ENCODE measurements at places on chromosomes 16 and 17. TPM values are rescaled to one million over a fixed set of nuclear protein-coding genes. Genes with fewer than 3 reads are reported as not detected.
A peak's percentile ranks its signal among the peaks of the same experiment; 100 is the strongest.

GRCh38 chr17:76265624-76266243 lies 586 bp downstream of the UBALD2 start:
- H3K36me3 ChIP-seq: no peaks in the 10 kb centered on the region
- peak overlapping the region; percentile 97 for H3K4me3 ChIP-seq
- no peak for DNase-seq
- H3K27me3 ChIP-seq: no peaks in the 10 kb centered on the region
- H3K27ac ChIP-seq: peak overlapping the region; percentile 97

DNA sequence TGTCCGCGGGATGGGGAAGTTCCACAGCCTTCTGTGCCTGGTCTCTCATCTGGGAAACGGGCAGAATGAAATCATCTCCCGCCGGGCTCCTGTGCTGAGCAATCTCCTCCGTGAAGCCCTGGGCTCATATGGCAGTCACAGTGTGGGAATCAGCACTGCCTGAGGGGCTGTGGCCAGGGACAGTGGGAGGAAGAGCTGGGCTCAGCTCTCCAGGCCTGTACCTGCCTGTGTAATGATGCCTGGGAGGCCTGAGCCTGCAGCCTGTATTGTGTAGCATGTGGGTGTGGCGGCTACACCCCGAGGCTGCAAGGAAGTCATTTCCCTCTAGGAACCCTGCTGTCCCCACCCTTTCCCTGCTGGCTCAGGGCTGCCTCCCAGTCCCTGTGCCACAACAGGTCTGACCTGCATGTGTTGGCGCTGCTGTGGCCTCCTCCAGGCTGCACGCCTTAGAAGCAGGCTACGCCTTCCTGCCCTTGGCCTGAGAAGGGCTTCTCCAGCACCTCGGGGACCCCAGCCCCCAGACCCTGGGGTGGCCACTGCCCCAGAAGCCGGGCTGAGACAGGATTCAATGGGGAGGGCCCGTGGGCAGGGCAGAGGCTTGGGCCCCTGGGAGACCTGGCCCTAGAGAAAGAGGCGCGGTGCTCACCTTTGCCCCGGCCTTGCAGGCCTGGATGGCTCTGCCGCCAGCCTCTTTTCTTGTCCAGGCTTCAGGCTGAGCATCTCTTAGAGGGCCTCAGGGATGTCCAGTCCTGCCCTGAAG lies 2.1 kb downstream of the ITGB4 start:
- no peaks in the 10 kb centered on the region for H3K36me3 ChIP-seq
- peak overlapping the region; percentile 43 for H3K4me3 ChIP-seq
- peaks cover 3% of the 10 kb centered on the region for H3K27me3 ChIP-seq
- no peaks in the 10 kb centered on the region for H3K4me1 ChIP-seq
- H3K27ac ChIP-seq: peak overlapping the region; percentile 94

- H3K36me3 ChIP-seq: no peaks in the 10 kb centered on the region
- H3K27me3 ChIP-seq: peaks cover 41% of the 10 kb centered on the region
- no peak overlapping the region for H3K4me3 ChIP-seq
- H3K4me1 ChIP-seq: no peaks in the 10 kb centered on the region
- DNase-seq: no peak
- no peak overlapping the region for H3K27ac ChIP-seq
Measured at GRCh38 chr16:87041286-87041685, 275.9 kb downstream of the C16orf95 start.

- no peak overlapping the region for H3K4me3 ChIP-seq
- peak; percentile 39 for DNase-seq
- peaks cover 5% of the 10 kb centered on the region for H3K4me1 ChIP-seq
- H3K27ac ChIP-seq: no peak overlapping the region
Measured at GRCh38 chr17:17568772-17569195, 22.7 kb downstream of the PEMT start.

DNA sequence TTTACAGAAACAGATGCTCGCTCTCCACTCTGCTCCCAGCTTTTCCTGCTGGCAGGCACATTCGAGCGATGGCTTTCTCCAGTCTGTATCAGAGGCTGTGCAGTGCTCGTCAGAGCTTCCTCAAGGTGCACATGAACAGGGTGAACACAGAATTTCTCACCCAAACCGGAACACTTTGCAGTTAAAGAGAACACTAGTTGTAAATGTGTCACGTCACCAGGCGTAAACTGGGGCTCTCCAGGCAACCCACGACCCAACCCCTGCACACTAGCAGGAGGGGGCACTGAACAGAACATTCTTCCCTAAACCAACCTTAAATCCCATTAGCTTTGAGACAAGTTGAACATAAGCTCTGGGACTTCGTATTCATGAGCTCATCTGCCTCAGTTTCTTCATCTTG lies 119.0 kb downstream of the RMI2 start:
- no peak for DNase-seq
- no peaks in the 10 kb centered on the region for H3K4me1 ChIP-seq
- no peaks in the 10 kb centered on the region for H3K36me3 ChIP-seq
- no peaks in the 10 kb centered on the region for H3K27me3 ChIP-seq
- H3K27ac ChIP-seq: no peak overlapping the region
- H3K4me3 ChIP-seq: no peak overlapping the region

DNA sequence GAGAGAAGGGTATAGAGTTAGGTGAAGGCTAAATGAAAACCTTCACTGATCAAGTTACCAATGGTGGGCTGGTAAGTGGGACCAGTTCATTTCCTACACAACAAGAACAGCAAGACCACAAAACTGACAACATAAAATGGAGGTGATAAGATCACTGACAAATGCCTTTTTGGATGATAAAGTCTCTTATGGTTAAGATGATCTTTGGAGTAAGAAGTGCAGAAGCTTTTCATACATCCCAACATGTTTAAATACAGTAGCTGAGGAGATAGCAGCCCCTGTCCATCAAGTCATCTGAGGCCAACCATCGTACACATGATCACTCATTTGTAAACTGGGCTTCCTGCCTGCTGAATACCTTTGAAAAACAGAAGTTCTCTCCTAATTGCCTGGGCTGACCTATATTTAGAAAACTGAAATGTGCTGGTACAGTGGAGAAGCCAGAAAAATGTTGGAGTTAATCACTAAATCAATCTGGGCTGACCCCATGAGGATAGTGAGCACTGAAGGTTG lies 259.0 kb upstream of the ZFHX3 start:
- no peak for DNase-seq
- no peaks in the 10 kb centered on the region for H3K36me3 ChIP-seq
- no peak overlapping the region for H3K27ac ChIP-seq
- H3K4me3 ChIP-seq: no peak overlapping the region
- H3K4me1 ChIP-seq: no peaks in the 10 kb centered on the region

GRCh38 chr16:10240854-10241613 lies 58.8 kb upstream of the GRIN2A start:
- no peaks in the 10 kb centered on the region for H3K4me1 ChIP-seq
- no peaks in the 10 kb centered on the region for H3K36me3 ChIP-seq
- H3K27me3 ChIP-seq: no peaks in the 10 kb centered on the region
- no peak overlapping the region for H3K4me3 ChIP-seq

DNA sequence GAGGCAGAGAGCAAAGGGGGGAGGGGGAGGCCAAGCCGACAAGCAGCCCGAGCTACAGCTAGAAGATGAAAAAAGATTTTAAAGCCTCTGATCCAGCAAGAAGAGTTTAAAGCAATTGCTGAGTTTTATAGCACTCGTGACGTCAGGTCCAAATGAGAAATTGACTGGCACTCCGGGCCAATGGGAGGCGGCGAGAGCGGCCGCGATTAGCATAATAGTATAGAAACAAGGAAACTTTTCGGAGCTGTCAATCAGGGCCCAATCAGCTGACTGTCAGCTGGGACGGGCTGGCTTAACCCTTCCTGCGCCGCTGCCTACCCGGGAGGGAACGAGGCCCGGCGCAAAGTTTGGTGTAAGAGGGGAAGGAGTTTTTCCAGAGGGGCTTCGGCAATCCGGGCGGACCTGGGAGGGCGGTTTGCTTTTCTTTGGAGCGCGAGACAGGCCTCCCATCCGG lies at the start of gene MAF:
TSS of gene MAF (minus strand) at position 100 of the 454 bp plus-strand sequence. CDS start 835 bp downstream, outside the sequence.
- H3K27me3 ChIP-seq: no peaks in the 10 kb centered on the region
- no peaks in the 10 kb centered on the region for H3K4me1 ChIP-seq
- peak within 1 kb of the TSS; percentile 89 for H3K4me3 ChIP-seq
- H3K36me3 ChIP-seq: no peaks in the 10 kb centered on the region
- DNase-seq: peak; percentile 82

DNA sequence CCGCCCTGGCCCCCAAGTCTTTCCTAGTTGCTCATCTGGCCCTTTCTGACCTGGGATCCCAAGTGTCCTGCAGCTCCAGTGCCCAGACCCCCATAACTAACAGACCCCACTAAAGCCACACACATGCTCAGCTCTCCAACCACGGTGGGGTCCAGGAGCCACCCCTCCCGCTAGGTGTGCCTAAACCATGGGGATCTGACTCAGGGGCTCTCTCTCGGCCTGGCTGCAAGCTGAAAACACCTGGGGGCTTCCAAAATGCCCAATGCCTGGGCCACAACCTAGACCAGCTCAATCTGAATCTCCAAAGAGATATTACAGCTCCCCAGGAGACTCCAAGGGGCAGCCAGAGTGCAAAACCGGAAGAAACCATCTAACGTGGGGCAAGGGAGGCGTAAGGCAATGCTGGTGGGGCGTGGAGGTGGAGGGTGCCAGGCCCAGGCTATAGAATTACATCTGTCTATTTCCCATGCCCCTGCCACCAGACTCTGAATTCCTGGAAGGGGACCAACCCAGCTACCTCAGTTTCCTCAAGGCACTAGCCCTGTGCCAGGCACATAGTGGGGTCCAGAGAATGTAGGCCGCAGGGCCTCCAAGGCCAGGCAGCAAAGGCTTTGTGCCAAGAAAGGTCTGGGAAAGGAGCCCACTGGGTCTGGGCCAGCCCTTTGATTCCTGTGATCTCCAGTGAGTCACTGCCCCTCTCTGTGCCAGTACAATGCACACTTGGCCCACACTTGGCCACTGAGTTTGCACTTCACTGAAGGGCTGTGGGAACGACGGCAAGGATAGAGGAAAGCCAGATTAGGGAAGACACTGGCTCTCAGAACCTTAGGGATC lies 3.3 kb downstream of the CD2BP2 start:
- peak overlapping the region; percentile 98 for H3K27ac ChIP-seq
- H3K4me3 ChIP-seq: no peak overlapping the region
- DNase-seq: peak; percentile 86
- H3K36me3 ChIP-seq: no peaks in the 10 kb centered on the region
- no peaks in the 10 kb centered on the region for H3K27me3 ChIP-seq

GRCh38 chr16:66127459-66128370 lies 238.8 kb upstream of the CDH5 start:
- no peak for DNase-seq
- no peak overlapping the region for H3K4me3 ChIP-seq
- H3K27ac ChIP-seq: no peak overlapping the region
- H3K27me3 ChIP-seq: no peaks in the 10 kb centered on the region
- no peaks in the 10 kb centered on the region for H3K4me1 ChIP-seq
- H3K36me3 ChIP-seq: no peaks in the 10 kb centered on the region

DNA sequence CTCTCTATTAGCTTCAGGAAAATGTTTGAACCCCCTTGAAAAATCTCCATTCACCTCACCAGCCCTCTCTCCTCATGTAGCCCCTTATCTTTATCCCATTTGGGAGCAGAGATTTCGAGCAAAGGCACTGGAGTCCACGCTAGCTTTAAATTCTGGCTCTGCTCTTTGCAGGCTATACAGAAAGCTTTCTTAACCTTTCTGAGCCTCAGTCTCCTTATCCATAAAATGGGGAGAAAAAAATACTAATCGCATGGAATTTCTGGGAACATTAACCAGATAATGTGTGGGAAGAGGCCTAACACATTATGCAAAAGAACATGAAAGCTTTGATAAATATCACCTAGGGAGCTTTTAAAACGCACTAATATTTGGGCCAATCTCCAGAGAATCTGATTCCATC lies 476.3 kb upstream of the CDH5 start:
- no peak overlapping the region for H3K27ac ChIP-seq
- DNase-seq: no peak
- H3K27me3 ChIP-seq: no peaks in the 10 kb centered on the region
- H3K36me3 ChIP-seq: no peaks in the 10 kb centered on the region

- no peak overlapping the region for H3K4me3 ChIP-seq
- H3K27ac ChIP-seq: no peak overlapping the region
- no peaks in the 10 kb centered on the region for H3K36me3 ChIP-seq
- DNase-seq: no peak
- no peaks in the 10 kb centered on the region for H3K27me3 ChIP-seq
Measured at GRCh38 chr16:69531988-69532387, 33.8 kb upstream of the NFAT5 start.

- H3K27me3 ChIP-seq: no peaks in the 10 kb centered on the region
- H3K4me3 ChIP-seq: no peak overlapping the region
- H3K4me1 ChIP-seq: peaks cover 7% of the 10 kb centered on the region
- no peak for DNase-seq
Measured at GRCh38 chr17:77304051-77304745, 163.4 kb downstream of the SEC14L1 start.

DNA sequence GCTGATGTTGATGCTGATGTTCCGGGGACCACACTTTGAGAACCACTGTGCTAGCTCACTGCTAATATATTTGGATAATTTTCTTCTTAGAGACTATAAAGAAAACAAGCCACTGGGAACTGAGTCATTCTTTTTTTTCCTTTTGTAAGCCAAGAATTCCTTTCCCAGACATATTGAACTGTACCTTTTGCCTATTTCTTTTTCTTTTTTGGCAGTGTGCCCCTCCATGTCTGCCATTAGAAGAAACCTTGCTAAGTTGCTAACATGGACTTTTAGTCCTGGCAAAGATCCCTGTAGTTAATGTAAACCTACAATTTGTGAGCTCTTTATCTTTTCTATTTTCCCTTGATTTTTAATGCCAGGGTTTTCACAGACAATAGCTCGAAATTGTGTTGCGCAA lies 17.3 kb upstream of the ERCC4 start:
- no peak overlapping the region for H3K27ac ChIP-seq
- no peaks in the 10 kb centered on the region for H3K36me3 ChIP-seq
- DNase-seq: no peak
- H3K27me3 ChIP-seq: no peaks in the 10 kb centered on the region
- no peaks in the 10 kb centered on the region for H3K4me1 ChIP-seq

DNA sequence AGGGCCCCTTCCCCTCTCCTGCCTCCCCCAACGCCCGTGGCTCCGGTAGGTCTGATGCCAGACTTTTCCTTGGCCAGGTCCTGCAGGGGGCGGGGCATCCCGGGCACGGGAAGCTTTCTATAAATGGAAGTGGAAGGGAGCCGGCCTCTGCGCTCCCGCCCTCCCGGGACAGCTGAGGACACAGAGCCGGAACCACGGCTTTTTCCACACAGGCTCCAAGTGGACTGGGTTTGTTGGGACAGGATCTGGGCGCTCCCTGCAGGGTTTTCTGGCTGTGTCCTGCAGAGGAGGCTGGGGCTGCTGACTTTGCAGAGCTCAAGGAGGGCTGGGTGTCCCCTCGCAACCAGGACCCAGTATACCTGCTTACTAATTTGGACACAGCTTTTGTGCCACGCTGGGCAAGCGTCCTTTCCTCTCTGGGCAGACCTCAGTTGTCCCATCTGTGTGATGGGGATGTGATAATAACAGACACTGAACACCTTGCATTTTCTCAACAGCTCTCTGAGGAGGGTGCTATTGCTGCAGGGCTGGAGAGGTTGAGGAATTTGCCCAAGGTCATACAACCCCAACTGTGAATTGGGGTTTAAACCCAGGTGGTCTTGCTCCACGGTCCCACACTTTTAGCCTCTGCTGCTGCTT lies 1.8 kb downstream of the TNS4 start:
- DNase-seq: peak; percentile 94
- H3K27me3 ChIP-seq: no peaks in the 10 kb centered on the region
- H3K4me1 ChIP-seq: no peaks in the 10 kb centered on the region
- H3K4me3 ChIP-seq: no peak overlapping the region
- H3K36me3 ChIP-seq: no peaks in the 10 kb centered on the region
- peak overlapping the region; percentile 87 for H3K27ac ChIP-seq

GRCh38 chr17:14448818-14449217 lies 147.9 kb downstream of the HS3ST3B1 start:
- no peak for DNase-seq
- no peak overlapping the region for H3K4me3 ChIP-seq
- H3K27ac ChIP-seq: no peak overlapping the region
- no peaks in the 10 kb centered on the region for H3K4me1 ChIP-seq
- H3K27me3 ChIP-seq: no peaks in the 10 kb centered on the region
- no peaks in the 10 kb centered on the region for H3K36me3 ChIP-seq

Gene TNFSF13
- 25.2 TPM for total RNA-seq

Gene ACAP1
- 3.4 TPM for total RNA-seq

Gene NECAB2
- total RNA-seq: not detected

Gene NOG
- 1.6 TPM for total RNA-seq

Gene CSH1
- not detected for total RNA-seq

Gene SPATA32
- not detected for total RNA-seq
